Stimulated activated CD8-positive, alpha-beta memory T cell treated with anti-CD3 and anti-CD28 coated beads, Interleukin-7, amount 100 ng/mL, for 4 hours (primary cell): ENCODE measurements at places on chromosomes 2 and 18.

DNA sequence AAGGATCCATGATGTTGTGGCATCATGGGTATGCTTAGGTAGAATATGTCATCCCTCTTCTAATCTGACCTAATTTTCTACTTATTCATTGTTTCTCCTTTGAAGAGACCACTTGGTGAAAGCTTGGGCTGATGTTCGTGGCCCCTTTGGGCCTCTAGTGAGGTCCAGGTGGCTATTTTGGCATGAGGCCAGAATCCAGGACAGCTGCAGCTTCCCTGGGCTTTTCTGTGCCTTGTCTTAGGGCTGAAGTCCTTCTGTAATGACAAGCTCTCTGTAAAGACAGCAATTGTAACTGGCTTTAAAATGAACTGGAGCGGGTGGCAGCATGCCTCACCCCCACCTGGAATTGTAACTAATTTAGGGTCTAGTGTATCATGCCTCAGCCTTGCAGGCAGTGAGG, 15.6 kb upstream of the MC2R start:
- DNase-seq: no peak

- no peak for DNase-seq
These were observed 21.5 kb upstream of the PELI1 start for GRCh38 chr2:64165706-64166105.

DNA sequence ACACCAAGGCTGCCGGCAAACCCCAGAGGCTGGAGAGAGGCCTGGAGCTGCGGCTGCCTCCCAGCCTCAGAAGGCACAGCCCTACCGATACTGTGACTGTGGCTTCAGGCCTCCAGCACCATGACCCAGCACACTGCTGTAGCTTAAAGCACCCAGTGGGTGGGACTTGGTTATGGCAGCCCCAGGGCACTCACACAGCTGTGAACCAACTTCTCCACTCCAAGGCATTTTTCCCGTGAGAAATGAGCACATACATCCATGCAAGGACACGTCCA, 199.5 kb downstream of the NDUFA10 start:
- no peak for DNase-seq

- DNase-seq: no peak
These were observed 16.1 kb upstream of the ADI1 start for GRCh38 chr2:3535467-3535793.

- no peak for DNase-seq
These were observed 88.8 kb downstream of the ZCCHC2 start for GRCh38 chr18:62611453-62612288.

GRCh38 chr2:100840519-100840918, 20.6 kb downstream of the NPAS2 start:
- DNase-seq: no peak

DNA sequence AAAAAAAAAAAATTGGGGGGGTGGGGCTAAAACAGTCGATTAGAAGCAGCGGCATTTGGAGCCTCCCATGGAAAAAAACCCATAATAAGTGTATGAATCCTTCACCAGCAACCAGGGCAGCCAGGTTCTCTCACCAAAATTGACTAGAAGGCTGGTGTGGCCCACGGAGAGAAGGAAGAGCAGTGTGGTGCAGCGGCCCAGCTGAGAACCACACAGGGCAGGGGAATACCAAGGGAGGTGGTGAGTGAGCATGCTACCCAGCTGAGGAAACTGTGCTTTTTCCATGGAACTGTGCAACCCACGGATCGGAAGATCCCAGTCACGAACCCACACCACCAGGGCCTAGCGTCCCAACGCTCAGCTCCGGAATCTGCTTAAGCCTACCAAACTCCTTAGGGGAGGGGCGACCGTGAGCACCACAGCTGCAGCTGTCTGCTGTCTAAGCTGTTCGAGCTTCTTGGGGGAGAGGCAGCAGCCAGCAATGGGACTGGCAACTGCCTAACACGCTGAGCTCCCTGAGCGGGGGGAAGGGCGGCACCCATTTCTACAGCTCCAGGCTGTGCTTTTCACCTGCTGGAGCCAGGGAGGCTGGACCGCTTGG, 1037.2 kb upstream of the ACVR2A start:
- no peak for DNase-seq

- no peak for DNase-seq
These were observed 151.8 kb downstream of the ARL6IP6 start for GRCh38 chr2:152870239-152870638.

DNA sequence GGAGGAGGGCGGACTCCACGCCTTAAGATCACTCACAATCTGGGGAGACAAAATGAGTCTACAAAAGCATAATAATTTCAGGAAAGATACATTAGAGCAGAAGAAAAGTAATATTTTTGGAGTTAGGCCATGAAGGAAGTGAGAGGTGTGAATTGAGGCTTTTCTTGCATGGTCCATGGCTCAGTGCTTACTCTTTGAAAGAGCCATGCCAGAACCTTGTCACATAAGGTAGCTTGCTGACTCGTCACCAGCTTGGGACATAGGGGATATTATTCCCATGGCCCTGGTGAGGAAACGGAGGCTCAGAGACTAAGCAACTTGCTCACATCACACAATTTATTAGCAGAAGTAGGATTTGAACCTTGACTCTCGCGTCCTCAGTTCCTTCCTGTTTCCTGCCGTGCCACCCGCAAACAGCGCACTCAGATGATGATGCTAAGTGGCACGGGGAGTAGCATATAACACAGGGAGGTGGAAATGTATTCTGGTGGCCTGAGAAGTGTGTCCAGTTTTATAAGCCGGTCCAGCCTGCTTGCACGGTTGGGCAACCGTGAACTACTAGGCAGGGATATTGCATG, 312.2 kb upstream of the EPAS1 start:
- no peak for DNase-seq

GRCh38 chr2:197442857-197443256, 8.0 kb upstream of the SF3B1 start:
- DNase-seq: no peak

DNA sequence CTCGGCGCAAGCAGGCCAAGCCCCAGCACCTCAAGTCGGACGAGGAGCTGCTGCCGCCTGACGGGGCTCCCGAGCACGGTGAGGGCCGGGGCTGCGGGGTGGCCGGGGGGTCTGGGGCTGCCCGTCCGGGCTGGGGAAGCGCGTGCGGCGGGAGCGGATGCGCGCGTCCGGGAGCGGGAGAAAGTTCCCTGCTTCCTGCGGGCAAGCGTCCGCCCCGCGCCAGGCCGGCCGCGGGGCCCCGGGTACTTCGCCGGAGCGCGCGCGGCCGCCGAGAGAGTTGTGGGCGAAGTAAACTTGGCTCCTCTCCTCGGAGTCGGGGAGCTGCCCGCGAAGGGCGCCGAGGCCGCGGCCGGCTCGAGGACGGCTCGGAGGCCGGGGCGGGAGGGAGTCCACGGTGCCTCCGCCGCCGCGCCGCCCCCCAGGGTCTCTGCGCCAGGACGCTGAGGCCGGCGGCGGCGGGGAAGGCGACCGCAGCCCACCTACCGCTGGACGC, 707 bp downstream of the SALL3 start:
- DNase-seq: no peak

DNA sequence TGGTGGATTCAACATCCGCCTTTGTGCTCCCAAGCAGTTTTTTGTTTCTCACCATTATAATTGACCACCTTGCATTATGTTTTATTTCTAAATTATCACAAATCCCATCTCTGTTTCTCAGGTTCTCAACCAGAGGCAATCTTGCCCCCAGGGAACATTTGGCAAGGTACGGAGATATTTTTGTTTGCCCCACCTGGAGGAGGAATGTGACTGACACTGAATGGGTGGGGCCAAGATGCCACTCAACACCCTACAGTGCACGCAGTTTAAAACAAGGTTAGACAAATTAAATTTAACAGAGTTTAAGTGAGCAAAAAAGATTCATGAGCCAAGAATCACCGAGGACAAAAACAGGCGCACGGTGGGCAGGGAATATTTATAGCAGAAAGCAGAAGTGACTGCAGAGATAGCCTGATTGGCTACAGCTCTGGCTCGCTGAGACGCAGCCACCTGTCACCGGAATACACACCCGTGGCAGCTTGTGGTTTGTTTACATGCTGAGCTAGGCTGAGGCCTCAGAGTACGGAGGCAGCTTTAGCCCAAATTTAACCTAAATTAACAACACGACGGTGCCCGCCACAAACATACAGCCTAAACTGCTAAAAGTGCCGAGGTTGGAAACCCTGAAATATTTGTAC, 150.0 kb upstream of the ALKAL2 start:
- DNase-seq: peak; percentile 34

DNA sequence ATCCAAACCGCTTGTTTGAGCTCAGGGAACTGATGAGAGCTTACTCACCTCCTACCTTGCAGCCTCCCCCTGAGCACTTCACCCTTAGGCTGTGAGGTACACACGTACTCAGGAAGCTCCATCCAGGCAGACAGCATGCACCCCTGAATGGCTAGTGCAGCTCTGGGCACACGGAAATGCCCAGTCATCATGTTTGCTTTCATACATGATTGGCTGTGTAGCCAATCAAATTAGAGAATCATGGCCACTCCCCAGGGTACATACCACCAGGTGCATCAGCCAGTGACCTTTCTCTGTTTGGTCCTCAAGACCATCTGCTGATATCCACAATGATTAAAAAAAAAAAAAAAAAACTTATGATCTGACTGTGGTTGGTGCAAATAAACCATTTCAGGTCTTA, 42.1 kb downstream of the RNF152 start:
- no peak for DNase-seq

- DNase-seq: no peak
These were observed 11.5 kb upstream of the C2orf42 start for GRCh38 chr2:70202236-70202806.
